ENCODE measurements at places on chromosomes 11 and 22. TPM values are rescaled to one million over a fixed set of nuclear protein-coding genes. Genes with fewer than 3 reads are reported as not detected.

GPR83 gene
- 0.17 TPM for total RNA-seq

DNA sequence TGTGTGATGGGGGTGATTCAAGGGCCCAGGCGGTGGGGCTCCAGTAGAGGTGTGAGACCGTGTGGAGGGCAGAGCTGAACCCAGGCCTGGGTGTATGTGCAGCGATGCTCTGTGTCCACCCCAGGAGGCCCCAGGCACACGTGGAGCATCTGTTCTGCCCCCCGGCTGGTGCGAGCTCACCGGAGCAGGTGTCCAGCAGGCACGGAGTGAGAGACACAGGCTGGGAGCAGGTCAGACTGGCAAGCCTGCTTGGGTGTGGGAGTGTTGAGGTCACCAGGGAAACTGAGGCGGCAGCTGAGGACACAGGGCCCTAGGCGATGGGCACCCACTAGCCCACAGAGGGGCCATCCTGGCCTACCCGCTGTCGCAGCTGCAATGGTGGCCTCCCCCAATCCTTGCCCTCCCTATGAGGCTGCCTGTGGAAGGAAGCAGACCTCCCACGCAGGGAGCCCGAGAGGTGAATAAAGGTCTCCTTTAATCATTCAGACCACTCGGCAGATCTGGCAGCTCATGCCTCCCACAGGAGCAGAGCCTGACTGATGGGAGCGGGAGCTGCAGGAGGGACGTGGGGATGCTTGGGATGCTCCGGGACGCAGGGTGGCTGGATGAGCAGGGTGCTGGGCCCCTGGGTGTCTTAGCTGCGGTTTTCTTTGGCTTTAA, 1165.1 kb downstream of the BRD1 start:
- no peak overlapping the region for H3K4me3 ChIP-seq
- no peak for DNase-seq
- H3K36me3 ChIP-seq: no peaks in the 10 kb centered on the region
- no peaks in the 10 kb centered on the region for H3K4me1 ChIP-seq

DNA sequence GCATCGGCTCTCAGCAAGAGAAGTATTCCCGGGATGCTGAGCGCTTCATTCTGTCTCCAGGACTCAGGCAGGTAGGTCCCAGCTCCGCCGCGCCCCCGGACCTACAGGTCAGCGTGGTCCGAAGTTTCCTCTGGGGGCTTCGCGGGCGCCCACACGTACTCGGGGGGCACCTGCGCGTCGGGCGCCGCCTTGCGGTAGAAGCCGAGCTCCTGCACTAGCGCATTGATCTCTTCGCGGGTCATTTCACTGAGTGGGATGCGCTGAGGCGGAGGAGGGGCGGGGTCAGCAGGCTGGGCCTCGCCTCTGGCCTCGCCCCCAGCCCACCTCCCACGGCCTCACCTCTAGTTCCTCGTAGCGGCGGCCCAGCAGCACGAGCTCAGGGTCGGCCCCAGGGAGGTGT, 2.5 kb downstream of the SELENOM start:
- H3K27ac ChIP-seq: no peak overlapping the region
- no peaks in the 10 kb centered on the region for H3K36me3 ChIP-seq
- H3K4me1 ChIP-seq: peaks cover 25% of the 10 kb centered on the region
- H3K4me3 ChIP-seq: peak overlapping the region; percentile 48
- DNase-seq: peak; percentile 93

DNA sequence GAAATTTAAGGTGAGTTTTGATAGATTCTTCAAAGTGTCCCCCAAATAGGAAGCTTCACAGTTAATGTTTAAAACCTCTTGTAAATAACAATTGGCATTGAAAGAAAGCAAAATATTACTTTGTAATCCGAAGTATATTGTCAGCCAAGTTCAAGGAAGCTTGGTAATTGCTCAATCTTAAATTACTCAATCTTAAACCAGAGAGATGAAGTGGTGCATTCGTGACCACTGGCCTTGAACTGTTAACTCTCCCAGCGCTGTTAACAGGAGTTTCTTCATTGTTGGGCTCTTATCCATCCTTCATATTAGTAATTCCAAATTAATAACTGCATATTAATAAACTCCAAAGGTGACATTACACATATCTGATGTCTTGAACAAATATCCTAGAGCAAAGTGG, 20.6 kb upstream of the FDX1 start:
- no peak overlapping the region for H3K27ac ChIP-seq
- no peaks in the 10 kb centered on the region for H3K36me3 ChIP-seq
- no peaks in the 10 kb centered on the region for H3K27me3 ChIP-seq
- no peak for DNase-seq
- no peaks in the 10 kb centered on the region for H3K4me1 ChIP-seq
- H3K4me3 ChIP-seq: no peak overlapping the region

- DNase-seq: peak; percentile 96
- peaks cover 3% of the 10 kb centered on the region for H3K4me1 ChIP-seq
- H3K27ac ChIP-seq: no peak overlapping the region
- no peak overlapping the region for H3K4me3 ChIP-seq
- no peaks in the 10 kb centered on the region for H3K36me3 ChIP-seq
Observed at GRCh38 chr11:119196833-119197483, 9.2 kb upstream of the CBL start.

- H3K4me1 ChIP-seq: no peaks in the 10 kb centered on the region
- no peaks in the 10 kb centered on the region for H3K36me3 ChIP-seq
- H3K27ac ChIP-seq: no peak overlapping the region
- DNase-seq: no peak
- no peak overlapping the region for H3K4me3 ChIP-seq
- no peaks in the 10 kb centered on the region for H3K27me3 ChIP-seq
Observed at GRCh38 chr11:56852131-56852530, 103.6 kb upstream of the OR9G4 start.

DNA sequence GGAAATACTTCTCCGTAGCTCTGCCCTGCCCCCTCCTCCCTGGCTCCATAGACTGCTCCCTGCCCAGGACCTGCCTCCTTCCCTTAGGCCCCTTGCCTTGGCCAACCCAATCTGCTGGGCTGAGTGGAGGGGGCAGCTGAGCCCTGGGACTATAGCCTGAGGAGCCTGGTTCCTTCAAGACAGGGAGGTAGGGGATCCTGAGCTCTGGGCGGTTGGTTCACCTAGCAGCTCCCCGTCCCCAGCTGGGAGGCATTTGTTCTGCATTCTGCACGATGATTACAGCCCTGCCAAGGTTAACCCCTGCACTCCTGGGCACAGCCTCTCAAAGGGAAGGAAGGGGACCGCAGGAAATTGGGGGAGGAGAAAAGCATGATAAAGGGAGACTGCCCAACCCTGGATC, 3.6 kb upstream of the CDC42EP1 start:
- H3K27ac ChIP-seq: no peak overlapping the region
- H3K4me1 ChIP-seq: peaks cover 38% of the 10 kb centered on the region
- H3K4me3 ChIP-seq: 0 out of 2 replicates have a peak overlapping the region, but pooled peaks have one; percentile 21

GRCh38 chr22:50293441-50294318, 13.8 kb downstream of the PLXNB2 start:
- peak overlapping the region; percentile 48 for H3K4me3 ChIP-seq
- H3K4me1 ChIP-seq: peaks cover 25% of the 10 kb centered on the region
- H3K27ac ChIP-seq: peak overlapping the region; percentile 89

All from GM23338 (cell line).